ENCODE measurements at places on chromosomes 7 and 10.

GRCh38 chr7:95011995-95012394 is 104.6 kb downstream of the PPP1R9A start:
- DNase-seq, result no peak

GRCh38 chr7:37942934-37943610 is 22.6 kb downstream of the EPDR1 start:
- DNase-seq, result peak; percentile 72

GRCh38 chr10:47042199-47042473 is 130.9 kb downstream of the PTPN20 start:
- no peak for DNase-seq

- DNase-seq, result no peak
These were observed 83.3 kb downstream of the ELMO1 start for GRCh38 chr7:37365405-37365804.

DNA sequence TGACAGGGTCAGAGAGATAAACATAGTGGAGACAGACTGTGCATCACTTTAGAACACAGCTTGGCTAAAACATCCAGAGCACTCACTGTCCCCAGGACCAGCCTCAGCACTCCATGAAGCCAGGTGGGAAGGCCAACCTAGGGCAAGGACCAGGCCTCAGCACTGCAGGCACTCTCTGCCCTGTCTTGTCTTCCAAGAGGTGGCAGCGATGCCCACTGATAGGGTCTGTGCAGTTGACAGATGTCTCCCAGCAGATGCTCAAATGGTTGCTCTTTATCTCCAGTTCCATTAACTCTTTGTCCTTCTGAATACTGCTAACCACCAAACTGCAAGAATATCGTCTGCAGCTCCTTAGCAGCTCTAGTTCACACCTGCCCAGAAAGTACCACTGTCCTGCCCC is 9.1 kb downstream of the DDX56 start:
- DNase-seq, result no peak

DNA sequence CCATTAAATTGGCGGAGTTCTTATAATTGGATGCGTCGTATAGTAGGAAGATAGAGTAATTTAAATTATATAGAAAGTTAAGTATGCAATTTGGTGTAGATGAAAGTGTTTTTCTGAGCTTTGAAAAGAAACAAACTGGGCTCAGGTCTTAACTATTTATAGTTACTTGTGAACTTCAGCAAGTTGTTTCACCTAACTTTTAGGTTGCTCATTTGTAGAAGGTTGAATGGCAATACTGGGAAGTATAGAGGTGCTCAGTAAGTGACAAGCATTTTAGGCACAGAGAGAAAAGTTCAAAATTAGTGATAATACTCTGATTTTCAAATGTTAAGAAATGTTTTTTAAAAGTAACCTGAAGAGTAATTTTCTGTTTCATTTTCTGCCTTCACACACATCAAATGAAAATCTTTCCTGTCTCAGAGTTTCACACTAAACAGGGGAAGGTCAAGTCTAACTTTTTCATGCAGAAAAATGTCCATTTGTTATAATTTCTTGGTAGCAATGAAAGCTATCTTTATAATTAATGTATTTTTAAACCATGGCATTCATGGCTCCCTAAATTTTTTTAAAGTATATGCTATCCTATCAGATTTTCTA is 146.5 kb downstream of the PHF14 start:
- no peak for DNase-seq

DNA sequence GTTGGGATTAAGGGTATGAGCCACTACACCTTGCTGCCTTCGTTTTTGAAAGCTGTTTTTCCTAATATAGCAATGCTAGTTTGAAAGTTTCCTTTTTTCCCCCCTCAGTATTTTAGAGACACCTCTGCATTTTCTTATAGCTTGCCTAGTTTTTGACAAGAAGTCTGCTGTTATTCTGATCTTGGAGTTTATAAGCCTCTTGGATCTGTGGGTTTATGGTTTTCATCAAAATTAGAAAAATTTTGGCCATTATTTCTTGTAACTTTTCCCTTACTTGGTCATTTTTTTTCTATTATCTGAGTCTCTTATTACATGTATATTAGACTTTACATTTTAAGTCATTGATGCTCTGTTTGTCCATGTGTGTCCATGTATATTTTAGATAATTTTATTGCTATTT is 57.2 kb downstream of the SHOC2 start:
- DNase-seq, result no peak

DNA sequence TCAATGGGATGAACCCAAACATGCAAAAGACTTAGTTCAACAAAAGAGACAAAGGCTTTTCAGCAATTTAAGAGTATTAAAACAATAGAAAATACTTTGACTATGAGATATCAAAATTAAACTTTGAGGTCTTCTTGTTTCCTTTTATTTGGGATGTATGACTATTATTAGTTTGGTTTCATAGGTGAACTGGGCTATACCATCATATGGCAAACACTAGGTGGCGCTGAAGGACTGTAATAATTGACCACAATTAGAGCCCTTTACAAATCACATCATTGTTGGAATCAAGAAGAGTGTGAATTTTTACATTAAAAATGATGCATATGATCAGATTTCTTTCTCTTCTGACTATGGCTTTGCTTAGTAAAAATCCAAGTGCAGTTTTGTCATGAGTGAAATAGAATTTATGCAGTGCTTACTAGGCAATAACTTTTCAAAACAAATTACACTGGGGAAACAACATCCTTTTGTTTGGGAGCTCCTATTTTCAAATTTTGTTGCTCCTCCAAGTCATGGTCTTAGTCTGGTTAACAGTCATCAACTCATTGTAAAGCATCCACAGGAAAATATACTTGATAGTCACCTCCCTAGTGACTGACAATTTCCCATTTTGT is 14.7 kb upstream of the NXPH1 start:
- peak; percentile 63 for DNase-seq

GRCh38 chr7:92612501-92612900 is 22.3 kb upstream of the FAM133B start:
- no peak for DNase-seq

DNA sequence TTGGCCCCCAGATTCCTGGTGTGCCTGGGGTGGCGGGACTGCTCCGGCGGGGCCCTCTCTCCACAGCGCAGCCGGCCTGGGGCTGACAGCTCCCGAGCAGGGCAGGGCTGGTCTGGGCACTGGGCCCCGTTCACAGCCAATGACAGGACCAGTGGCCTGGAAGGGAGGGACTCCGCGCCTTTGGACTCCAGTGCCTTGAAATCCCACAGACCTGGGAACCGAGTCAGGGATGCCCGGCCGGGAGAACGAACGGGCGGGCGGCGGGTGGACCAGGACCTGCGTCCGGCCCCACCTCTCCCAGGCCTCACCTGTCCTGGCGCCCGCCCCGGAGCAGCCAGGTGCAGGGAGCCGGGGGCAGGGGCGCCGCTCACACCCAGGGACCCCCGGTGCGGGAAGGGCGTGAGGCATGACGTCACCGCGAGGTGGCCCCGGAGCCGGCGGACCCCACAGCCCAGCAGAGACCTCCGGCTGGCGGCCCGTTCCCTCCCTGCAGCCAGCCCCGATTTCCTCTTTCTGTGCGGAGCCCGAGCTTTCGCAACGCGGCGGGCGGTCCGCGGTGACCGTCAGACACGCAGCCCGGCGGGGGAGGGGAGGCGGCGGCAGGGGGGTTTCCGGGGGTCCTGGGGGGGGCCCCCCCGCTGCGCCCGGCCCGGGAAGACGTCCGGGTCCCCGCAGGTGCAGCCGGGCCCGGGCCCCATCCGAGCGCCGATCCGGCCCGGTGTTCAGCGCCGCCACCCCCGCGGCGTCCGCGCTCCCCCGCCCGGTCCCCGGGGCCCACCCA is 743 bp downstream of the ADAP1 start:
- peak; percentile 58 for DNase-seq

DNA sequence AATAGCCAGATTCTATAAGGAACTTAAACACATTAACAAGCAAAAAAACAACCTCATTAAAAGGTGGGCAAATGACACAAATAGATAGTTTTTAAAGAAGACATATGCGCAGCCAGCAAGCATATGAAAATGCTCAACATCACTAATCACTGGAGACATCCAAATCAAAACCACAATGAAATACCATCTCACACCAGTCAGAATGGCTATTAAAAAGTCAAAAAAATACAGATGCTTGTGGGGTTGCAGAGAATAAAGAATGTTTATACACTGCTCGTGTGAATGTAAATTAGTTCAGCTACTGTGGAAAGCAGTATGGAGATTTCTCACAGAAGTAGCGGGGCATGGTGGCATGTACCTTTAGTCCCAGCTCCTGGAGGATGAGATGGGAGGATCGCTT is 164.0 kb downstream of the CHRM2 start:
- DNase-seq, result no peak

Data from mesendoderm (in vitro differentiated cells).